NCI-H446 treated with DMSO at 0.1 percent for 48 hours (cell line): ENCODE measurements at places on chromosomes 16 and 17.

GRCh38 chr17:82598256-82599119 lies 49.8 kb downstream of the WDR45B start:
- no peak for DNase-seq

- DNase-seq: no peak
Measured at GRCh38 chr17:32488604-32489180, 1.9 kb downstream of the CDK5R1 start.

DNA sequence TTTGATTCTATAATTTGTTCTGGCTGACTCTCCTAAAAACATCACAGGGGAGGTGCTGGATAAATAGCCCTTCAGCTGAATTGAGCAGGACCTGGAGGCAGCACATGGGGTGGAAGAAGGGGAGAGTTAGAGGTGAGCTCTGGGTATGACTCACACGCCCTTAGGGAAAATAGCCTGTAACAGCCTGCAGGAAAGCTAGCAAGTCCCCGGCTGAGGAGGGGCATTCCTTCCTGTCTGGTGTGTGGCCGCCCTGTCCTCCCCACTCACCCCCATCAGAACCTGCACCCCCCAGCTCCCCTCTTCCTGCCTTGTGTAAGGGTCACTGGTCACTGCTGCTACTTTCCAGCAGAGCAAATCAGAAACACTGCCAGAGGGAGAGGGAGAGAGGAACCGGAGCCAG lies 187.4 kb downstream of the C16orf95 start:
- no peak for DNase-seq

DNA sequence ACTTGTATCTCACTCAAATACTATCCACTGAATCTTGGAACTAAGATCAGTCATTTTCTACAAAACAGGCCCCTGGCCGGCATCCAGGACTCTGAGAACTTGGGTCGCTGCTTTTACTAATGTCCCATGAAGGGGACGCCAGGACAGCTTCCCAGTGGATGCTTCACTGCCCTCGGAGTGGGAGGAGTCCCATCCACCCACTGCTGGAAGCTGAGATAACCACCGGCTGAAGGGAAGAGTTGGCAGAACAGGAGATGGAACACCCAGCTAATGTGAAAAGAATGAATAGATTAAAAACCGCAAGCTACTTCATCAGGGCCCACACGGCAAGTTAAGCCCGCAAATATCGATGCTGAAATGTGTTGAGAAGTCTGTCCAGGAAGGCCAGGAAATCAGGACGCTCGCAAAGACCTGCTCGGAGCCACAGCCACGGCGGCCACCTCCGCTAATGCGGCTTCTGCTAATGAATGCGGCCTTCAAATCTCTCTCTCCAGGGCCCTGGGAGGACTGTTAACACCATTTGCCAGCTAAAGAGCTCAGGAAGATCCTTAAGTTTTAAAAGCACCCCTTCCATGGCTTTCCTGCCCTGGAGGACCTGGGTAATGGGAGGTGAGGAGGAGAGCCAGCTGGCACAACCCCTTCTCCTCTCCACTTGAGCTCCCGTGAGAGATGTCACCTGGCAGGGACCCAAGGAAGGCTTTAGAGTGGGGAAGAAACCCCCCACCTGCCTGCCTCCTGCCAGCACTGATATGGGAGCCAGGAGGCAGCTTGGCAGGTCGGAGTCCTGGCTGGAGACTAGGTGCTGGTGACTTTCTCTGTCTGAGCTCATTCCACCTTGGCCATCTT lies 226.6 kb upstream of the RPL38 start:
- peak; percentile 80 for DNase-seq

- DNase-seq: no peak
Measured at GRCh38 chr17:43328650-43329049, 70.1 kb upstream of the ARL4D start.

DNA sequence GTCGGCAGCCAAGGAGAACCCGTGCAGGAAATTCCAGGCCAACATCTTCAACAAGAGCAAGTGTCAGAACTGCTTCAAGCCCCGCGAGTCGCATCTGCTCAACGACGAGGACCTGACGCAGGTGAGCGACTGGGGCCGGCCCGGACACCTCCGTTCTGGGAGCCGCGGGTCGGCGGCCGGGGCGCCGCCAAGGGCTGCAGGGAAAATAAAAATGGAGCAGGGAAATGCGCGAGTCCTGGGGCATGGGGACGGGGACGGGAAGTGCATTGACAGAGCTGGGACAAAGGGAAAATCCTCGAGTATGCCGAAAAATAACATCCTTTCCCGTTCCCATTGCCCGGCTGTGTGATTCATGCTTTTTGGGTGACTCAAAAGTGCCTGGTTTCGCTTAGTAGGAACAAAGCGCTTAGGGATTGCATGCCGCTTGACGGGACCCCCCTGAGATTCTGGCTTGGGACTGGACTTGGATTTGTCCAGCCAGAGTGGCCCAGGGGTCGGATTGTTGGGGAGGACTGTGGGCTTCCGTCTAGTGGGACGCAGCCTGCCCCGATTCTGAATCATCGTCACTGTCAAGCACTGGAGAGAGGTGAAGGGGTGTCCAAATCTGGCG lies 699 bp downstream of the MPRIP start:
- no peak for DNase-seq
